GM12878 (cell line): ENCODE measurements at places on chromosomes 11 and 22. TPM values are rescaled to one million over a fixed set of nuclear protein-coding genes. Genes with fewer than 3 reads are reported as not detected.

GRCh38 chr22:29370537-29370936, 17.8 kb downstream of the AP1B1 start:
- DNase-seq, result no peak

GRCh38 chr11:15905366-15906104, 450.8 kb downstream of the SOX6 start:
- DNase-seq, result no peak

GRCh38 chr11:68436162-68436888, 24.2 kb upstream of the PPP6R3 start:
- DNase-seq, result no peak

GRCh38 chr11:92975285-92975684, 5.8 kb downstream of the MTNR1B start:
- no peak for DNase-seq

GRCh38 chr22:37381489-37381888, 45.8 kb downstream of the ELFN2 start:
- DNase-seq, result no peak

GRCh38 chr11:38971141-38971540, 2373.1 kb upstream of the RAG2 start:
- no peak for DNase-seq

DNA sequence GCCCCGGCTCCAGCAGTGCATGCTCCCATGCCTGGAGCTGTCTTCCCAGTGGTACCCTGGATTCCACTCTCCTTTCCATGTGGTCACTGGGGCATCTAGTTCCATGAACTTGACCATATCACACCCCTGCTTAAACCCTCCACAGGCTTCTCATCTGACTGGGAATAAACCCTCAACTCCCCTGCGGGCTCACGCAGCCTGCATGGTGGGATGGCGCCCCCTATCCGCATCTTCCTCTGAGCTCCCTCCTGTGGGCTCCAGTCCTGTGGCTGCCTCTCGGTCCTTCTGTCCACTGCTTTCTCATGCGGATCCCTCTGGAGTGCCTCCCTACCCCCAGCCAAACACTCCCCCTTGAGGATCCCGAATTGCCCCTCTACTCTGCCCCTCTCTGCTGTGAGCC, 41.4 kb upstream of the TTLL12 start:
- DNase-seq, result no peak

GRCh38 chr11:134037046-134037908, 31.6 kb upstream of the JAM3 start:
- DNase-seq, result peak; percentile 7

GRCh38 chr11:115928811-115929210, 424.6 kb upstream of the CADM1 start:
- no peak for DNase-seq

- DNase-seq, result no peak
Measured at GRCh38 chr11:22151649-22152197, 41.2 kb upstream of the ANO5 start.

DNA sequence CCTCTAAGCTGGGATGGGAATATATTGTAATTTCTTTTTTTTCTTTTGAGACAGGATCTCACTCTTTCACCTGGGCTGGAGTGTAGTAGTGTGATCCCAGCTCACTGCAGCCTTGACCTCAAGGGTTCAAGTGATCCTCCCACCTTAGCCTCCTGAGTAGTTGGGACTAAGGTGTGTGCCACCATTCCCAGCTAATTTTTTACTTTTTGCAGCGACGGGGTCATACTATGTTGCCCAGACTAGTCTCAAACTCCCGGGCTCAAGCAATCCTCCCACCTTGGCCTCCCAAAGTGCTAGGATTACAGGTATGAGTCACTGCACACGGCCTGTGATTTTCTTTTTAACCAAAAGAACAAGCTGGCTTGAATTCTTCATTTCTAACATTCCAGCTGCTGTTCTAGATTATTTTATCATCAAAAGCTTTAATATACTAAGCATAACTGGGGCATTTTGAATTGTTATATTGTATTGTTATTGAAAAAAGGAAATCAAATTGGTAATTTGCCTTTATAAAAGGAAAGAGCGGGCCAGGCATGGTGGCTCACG, 26.8 kb upstream of the PPP2R1B start:
- no peak for DNase-seq

DNA sequence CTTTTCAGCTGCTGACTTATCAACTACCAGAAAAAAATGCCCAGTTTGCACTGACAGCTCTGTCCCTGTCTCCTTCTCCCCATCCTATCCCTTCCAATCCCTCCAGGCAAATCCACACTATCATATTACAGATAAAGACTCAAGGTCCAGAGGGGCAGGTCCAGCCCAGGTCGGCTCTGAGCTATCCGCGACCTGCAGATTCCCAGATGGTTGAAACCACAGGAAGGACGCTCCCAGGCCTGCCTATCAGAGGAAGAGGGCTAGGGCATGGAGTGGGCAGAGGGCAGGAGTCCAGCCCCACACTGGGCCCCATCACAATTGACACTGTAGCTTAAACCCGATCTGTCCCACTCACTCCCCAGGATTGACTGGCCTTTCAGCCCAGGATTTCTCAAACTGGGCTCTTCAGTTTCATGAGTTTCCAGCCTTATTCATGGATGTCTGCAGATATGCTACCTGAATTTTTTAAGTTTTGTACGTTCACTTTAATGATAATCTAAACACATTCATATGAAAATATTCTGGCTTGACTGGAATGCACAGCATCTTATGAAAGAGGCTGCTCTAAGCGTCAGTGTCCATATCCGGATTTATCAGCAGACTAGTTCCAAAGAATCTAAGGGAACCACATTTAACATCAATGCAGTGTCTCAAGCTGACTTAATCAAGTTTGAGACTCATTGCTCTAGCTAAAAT, 16.4 kb upstream of the FCHSD2 start:
- DNase-seq, result no peak

GRCh38 chr11:112925516-112926310, 35.5 kb upstream of the NCAM1 start:
- no peak for DNase-seq

GRCh38 chr11:9315078-9315688, 790 bp upstream of the TMEM41B start:
- DNase-seq, result no peak

- DNase-seq, result no peak
Measured at GRCh38 chr11:34653851-34654482, 33.1 kb downstream of the EHF start.

DNA sequence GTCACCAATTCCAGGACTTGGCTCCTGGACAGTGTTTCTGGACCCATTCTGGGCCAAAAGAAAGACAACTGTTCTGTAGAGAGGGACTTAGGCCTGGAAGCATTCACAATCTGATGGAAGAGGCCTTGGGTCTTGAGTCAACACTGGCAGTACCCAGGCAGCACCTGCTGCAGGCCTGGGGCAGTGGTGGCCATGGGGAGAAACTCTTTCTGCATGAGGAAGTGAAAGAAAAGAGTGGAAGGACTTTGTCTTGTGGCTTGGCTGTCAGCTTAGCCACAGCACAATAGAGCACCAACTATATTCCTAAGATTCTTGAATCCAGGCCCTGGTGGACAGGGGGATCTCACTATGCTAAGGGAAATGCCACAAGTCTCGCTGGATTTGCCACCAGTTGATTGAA, 70.6 kb downstream of the CTSC start:
- DNase-seq, result no peak

- DNase-seq, result no peak
Measured at GRCh38 chr11:120167659-120168058, 29.7 kb upstream of the TRIM29 start.

- no peak for DNase-seq
Measured at GRCh38 chr11:70951139-70951804, 301.1 kb downstream of the SHANK2 start.

DNA sequence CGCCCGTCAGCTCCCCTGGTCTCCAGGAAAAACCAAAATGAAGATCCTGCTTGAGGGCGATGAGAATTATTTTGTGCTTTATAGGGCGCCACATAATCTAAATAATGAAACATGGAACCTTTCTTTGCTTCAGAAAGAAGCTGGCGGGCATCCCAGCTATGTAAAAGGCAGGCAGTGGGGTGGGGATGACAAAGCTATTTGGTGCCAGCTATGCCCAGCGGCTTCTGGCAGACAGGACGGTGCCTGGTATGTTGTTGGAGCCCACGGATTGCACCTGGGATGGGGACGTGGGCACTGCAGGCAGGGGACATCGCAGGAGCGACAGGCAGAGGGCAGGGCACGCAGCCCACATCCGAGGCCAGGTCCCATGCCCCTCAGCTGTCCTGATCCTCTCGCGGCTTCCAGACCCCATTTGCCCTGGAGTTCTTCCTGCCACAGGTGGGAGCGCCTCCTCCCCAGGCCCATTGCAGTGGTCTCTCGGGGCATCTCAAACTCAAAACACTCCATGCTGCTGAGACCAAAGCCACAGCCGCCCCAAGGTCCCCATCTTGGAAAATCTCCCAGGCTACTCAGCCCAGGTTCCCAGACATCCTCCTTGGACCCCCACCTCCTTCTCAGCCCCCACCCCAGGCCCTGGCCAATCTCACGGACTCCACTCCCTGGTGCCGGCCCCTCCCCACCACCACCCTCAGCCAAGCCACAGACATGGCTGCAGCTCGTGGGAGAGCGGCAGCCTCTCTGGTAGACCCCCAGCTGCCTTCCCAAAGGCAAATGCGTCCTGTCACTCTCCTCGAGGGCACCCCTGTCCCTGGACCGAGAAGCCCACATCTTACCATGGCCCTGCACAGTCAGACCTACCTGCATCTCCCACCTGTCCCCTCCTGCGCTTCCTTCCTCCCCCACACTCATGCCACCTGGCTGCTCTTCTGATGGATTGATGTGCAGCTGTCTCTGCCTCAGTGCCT, 45.7 kb downstream of the SHISAL1 start:
- no peak for DNase-seq

DNA sequence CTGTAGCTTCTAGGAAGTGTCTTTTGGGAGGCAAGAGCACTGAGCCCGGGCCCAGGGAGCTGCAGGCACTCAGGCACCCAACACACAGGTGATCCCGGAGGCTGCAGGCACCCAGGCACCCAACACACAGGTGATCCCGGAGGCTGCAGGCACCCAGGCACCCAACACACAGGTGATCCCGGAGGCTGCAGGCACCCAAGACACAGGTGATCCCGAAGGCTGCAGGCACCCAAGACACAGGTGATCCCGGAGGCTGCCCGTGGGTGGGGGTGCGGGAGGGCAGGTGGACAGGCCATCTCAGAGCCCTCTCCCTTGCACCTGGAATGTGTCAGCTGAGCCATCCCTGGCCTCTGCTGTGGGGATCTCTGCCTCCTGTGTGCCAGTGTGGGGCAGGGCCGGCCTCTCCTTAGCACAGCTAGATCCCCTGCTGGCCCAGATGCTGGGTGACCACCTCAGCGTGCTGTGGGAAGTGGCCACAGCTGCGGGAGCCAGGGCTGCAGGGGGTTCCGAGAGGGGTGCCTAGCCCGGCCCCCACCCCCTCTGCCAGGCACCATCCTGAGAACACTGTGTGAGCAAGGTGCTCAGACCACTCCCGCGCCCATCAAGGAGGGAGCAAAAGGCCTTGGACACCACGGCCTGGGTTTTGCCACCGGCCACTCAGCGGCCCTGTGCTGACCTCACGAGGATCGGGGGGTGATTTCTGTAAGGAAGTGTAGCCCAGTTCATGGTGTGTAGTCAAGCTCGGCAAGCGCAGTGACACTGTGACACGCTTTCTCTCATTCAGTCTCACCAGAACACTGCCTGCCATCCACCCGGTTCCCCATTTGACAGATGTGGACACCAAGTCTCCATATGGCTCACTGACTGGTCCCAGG, 14.2 kb downstream of the MRGPRG start:
- DNase-seq, result no peak

DNA sequence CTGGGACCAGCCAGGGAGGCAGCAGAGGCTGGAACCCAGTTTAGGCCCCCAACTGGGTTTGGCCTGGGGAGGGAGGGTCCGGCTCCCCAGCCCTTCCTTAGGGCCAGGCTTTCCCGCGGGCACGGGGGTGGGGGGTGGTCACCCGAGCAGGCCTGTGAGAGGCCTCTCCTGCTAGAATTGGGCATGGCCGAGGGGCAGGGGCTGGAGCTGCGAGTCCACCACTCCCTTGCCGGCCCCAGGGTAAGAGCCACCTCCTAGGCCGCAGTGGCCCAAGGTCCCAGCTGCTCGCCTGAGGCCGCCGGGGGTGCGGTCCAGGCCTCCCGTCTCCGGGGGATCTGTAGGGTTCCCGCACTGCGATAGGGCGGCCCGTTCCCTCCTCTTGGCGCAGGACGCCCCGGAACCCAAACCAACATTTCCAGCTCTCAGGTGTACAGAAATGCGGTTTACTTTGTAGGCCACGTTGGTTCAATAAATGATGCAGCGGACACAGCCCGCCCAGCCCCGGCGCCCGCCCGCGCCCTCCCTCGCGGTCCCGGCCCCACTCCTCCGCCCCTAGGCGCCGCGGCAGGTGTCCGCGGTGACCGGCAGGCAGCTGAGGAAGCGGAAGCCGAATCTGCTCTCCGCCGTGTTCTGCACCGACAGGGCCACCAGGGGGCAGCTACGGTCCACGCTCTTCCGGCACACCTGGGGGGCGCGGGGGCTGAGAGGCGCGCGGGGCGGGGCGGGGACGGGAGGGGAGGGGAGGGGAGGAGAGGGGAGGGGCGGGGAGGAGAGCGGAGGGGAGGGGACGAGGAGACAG, 5.9 kb downstream of the LMNTD2 start:
- DNase-seq, result no peak

DNA sequence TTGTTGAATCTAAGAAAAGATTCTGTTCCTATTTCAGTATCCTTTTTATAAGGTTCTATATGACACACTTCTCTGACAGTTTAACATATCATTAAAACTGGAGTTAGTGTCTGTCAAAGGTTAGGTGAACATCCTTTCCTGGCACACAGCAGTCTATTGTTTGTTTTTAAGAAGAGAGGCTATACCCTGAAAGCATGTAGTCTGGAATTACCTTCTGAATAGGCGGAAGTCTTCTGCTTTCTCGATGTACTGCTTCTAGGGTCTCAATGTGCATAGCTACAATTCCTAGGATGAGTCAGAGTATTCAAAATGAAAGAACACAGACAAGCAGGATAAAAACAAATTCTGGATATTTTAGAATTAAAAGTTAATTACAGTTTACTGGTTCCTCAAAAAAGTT, 188.6 kb downstream of the SWAP70 start:
- no peak for DNase-seq

DNA sequence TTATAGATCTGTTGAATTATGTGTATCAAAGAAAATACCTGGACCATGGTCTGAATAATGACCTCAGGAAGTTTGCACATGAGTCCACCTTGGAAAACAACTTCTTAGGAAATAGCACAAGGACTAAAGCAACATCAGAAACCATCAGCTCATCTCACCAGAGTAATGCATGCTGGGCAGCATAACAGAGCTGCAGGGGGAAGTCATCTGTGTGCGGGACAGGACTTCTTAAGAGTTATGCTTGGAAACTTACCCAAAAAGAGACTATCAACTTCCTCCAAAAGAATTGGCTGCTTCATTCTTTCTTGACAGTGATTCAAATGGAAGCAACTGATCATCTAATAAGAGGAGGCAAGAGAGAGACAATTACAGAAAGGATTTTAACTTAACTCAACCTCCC, 2.5 kb downstream of the OR56B4 start:
- DNase-seq, result no peak

- DNase-seq, result no peak
Measured at GRCh38 chr11:18452927-18453326, 2.7 kb upstream of the LDHAL6A start.

MYEOV gene
- polyA plus RNA-seq, result not detected in 2 replicates

MMP13 gene
- polyA plus RNA-seq, result not detected in 2 replicates

PDGFD gene
- not detected in 2 replicates for polyA plus RNA-seq

POU2AF1 gene
- polyA plus RNA-seq, result 64.9 and 79.7 TPM in 2 replicates

SLC22A25 gene
- polyA plus RNA-seq, result not detected in 2 replicates

LARGE2 gene
- 0.06 TPM in 1 of 2 replicates, not detected in the other for polyA plus RNA-seq

MTA2 gene
- polyA plus RNA-seq, result 74.5 and 90.3 TPM in 2 replicates

CDC42BPG gene
- 0.04 TPM in 1 of 2 replicates, not detected in the other for polyA plus RNA-seq

POTEH gene
- not detected in 2 replicates for polyA plus RNA-seq

GTSE1 gene
- polyA plus RNA-seq, result 44.4 and 44.5 TPM in 2 replicates

FAM181B gene
- polyA plus RNA-seq, result not detected in 2 replicates

CKAP5 gene
- 62.2 and 63.2 TPM in 2 replicates for polyA plus RNA-seq

SCUBE1 gene
- polyA plus RNA-seq, result not detected in 2 replicates

KRTAP5-7 gene
- polyA plus RNA-seq, result not detected in 2 replicates

OR8B3 gene
- not detected in 2 replicates for polyA plus RNA-seq
